ENCODE measurements at places on chromosomes 7 and 10.

- no peak for DNase-seq
Measured at GRCh38 chr7:91194841-91195240, 69.4 kb upstream of the FZD1 start.

- DNase-seq = no peak
Measured at GRCh38 chr10:61953183-61953582, 51.7 kb downstream of the ARID5B start.

DNA sequence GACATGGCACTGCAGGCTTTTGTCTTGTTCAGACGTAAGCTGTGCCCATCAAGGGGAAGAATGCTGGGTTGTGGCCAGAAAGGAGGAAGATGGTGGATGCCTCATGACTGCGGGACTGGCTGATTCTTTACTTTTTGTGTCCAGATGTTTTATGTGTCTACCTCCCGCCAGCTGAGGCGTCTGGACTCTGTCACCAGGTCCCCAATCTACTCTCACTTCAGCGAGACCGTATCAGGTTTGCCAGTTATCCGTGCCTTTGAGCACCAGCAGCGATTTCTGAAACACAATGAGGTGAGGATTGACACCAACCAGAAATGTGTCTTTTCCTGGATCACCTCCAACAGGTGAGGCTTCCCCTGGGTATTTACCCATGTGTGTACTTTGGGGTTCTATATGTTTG is 53.5 kb downstream of the ABCC2 start:
- no peak for DNase-seq

DNA sequence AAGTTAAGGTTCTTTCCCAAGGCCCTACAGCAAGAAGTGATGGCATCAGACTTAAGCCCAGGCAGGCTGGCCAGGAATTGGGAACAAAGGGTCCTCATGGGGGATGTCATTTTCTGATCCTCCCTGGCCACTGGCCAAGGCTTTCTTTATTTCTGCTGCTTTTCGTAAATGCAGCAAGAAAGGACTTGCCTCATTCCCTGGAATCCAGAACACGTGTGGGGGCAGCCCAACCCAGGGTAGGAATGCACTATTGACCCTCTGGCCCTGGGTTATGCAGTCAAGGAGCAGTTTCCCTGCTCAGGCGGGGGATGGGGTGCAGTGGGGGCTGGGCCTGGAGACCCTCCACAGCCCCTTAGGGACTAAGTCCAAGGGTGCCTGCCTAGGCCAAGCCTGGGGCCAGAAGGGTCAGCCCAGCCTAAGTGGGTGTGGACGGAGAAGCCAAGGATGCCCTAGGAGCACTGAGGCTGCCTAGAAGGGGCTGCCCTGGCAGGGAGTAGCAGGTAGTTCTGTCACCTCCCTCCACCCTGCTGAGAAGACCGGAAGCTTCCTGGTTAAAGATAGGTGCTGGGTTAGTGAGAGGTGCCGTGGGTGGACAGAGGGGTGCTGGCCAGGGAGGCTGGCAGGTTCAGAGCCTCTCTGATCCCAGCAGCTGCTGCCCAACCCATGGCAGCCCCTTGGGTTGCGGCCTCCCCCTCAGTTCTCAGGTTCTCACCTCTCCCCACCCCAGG is 179.2 kb downstream of the SH3PXD2A start:
- DNase-seq = no peak

GRCh38 chr7:22001345-22002004 is 55.8 kb upstream of the CDCA7L start:
- peak; percentile 11 for DNase-seq

DNA sequence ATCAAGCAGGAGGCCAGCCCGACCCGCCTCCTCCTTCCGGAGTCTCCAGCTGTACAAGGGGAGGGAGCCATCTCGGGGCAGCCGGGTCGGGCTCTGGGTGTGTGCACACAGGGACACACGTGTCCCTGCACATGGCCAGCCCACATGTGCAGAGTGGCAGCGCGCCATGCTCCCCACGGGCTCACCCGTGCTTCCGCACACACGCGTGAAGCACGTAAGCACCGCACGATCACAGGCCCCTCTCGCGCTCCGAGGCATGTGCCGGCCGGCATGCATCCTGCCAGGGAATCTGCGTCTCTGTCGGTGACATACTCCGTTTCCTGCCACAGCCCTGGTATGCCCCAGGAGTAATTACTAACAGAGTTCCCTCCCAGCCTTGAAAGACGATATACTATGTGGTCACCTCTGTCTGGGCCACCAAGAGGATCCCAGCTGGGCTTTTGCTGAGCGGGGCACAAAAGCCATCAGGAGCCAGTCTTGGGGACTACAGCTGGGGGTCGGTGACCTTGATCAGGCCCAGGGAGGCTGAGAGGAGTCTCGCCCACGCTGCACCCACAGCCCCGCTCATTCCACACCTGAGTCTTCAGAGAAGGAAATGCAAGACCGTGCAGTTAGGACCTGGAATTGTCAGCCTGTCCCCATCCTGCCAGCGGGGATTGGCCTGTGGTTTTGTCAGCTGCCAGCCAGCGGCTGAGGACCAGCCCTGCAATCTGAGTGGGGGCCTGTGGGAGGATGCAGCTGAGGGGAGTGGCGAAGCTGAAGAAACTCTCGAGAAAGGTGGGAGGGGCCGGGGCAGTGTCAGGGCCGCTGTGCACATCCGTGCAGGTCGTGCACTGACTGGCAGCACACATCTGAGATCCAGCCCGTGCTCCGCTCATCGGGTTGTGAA is 11.0 kb upstream of the LFNG start:
- DNase-seq = no peak

DNA sequence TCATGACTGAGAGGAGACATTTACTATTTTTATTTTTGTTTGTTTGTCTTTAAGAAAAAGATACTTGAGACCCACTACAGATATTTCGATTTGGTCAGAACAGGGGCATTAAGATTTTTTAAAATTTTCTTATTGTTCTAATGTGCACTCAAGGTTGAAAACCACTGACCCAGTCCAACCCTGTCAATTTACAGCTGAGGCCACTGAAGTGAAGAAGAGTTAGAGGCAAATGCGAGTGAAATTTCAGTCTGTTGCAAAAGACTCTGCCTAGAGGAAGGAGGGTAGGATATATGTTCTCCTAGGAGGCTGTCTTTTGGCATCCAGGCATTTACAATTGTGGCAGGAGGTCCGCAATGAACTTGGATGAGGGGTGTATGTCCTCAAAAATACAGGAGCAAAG is 396.3 kb downstream of the RPS24 start:
- DNase-seq = no peak

- DNase-seq = no peak
Measured at GRCh38 chr10:114498413-114499111, 94.3 kb upstream of the AFAP1L2 start.
